ENCODE measurements at places on chromosomes 1 and 21.
A peak's percentile ranks its signal among the peaks of the same experiment; 100 is the strongest.

- DNase-seq, result no peak
These were observed 509.4 kb downstream of the SMYD3 start for GRCh38 chr1:245997471-245998258.

DNA sequence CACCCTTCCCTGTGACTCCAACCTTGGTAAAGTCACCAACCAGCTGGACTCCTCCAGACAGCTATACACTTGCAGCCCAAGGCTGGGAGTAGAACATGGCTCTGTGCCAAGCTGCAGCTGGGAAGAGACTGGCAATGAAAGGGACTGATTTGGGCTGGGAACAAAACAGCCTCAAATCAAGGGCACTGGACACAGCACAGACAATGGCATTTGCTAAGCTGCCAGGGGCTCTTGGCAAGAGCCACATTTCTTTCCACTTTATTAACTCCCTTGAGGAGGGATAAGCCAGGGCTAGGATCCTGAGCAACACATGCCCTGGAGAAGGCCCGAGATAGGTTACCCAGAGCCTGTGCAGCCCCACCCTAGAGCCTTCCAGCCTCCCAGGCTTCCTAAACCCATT lies 12.0 kb downstream of the SYT11 start:
- peak; percentile 66 for DNase-seq

DNA sequence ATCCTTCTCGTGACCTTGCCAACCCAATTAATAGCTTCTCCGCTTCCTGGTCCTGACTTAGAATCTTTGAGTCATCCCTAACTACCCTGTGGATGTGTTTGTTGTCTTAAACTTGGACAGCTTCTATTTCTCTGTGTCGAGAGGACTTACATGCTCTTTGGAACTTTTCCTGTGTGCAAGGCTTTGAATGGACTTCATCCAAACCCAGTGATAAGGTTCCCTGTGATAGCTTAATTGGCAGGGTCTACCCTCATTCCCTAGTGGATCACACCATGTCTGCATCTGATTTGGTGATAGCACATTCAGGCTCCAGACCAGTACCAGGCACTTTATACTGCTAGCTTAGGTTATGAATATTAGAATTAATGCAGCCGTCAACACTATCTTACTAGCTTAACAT lies 378.2 kb upstream of the KAZN start:
- no peak for DNase-seq

DNA sequence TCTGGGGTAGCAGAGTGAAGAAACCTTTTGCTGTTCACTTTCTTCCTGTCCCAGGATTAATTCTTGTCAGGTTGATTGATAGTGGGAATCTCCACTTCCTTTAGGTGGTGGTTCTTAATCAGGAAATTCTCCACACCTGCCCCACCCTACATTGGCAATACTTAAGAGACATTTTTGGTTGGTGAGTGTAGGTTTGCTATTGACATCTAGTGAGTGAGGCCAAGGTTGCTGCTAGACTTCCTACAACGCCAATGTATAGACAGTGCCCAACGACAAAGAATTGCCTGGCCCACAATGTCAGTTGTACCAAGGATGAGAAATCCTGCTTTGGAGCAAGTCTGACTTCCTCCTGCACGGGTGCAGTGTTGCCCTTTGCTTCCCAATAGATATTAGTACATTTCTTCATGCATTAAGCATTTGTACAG lies 38.5 kb downstream of the MAP3K7CL start:
- no peak for DNase-seq

GRCh38 chr1:45443580-45444446 lies 47.1 kb downstream of the TESK2 start:
- DNase-seq, result no peak

- DNase-seq, result no peak
These were observed 888 bp downstream of the HES5 start for GRCh38 chr1:2528966-2529783.

DNA sequence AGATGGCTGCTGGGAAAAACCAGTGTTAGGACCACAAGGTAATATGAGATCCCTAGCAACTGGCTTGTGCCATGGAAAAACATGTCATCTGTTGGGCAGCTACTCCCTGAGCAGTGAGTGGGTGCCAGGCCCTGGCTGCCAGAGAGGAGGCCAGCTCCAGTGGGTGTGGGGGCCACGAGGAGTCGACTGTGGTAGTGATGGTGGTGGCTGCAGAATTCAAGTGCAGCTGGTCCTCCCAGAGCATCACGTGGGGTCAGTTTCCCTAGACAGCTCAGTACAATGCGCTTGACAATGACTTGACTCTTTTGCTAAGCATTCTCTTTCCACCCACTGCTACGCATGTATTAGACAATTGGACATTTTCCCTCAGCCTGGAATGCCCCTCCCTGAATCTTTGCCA lies 14.5 kb upstream of the CDC42 start:
- DNase-seq, result peak; percentile 67

DNA sequence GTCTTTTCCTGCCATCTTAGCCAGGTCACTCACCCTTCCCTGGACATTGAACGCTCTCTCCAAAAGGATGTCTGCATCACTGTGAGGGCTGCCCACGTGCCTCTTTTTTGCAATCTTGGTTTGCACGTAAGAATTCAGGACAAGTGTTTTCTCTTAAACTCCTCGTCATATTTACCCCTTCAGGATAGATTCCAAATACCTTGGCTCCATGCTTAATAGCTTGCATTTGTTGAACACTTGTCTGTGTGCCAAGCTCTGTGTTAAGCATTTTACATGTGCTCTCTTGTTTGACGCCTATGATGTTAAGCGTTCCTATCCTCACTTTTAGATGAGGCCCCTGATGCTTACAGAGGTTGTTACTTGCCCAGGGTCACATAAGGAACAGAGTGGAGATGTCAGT lies 29.8 kb downstream of the RCSD1 start:
- no peak for DNase-seq

DNA sequence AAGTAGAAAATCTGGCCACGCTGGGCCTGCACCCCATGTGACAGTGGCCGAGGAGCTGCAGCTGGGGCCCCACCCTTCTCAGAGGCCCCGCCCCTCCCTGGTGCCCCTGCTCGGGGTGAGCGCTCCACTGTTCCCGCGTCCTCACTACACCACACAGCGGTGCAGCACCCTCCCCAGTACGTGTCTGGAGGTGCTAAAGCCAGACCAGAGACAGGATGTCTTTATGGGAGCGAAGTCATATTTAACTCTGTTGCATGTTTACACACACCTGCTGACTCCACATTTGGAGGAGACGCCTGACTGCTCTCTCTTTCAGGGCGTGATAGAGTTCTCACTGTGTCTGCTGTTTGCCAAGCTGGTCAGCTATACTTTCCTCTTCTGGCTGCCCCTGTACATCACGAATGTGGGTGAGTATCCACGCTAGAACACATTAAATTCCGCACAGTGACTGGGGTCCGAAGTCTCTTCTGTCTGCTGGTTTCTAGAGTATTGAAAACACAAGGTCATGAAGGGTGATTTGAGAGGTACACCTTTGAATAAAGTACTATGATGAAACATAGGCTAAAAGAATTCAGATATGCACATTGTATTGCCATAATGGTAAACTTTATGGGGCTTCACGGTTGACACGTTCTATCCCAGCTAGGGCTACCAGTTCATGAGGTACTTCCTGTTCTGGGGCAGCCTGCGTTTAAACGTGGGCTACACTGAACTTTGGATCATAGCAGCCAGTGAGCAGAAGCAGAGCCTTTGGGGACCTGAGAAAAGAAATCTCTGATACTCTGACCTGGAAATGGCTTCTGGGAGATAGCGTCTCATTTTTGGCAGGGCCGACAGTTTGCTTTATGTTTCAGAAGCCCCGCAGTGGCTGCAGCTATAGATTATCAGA lies 48.4 kb downstream of the SLC37A1 start:
- peak; percentile 13 for DNase-seq

- no peak for DNase-seq
These were observed 7.0 kb upstream of the GREM2 start for GRCh38 chr1:240618946-240619345.

DNA sequence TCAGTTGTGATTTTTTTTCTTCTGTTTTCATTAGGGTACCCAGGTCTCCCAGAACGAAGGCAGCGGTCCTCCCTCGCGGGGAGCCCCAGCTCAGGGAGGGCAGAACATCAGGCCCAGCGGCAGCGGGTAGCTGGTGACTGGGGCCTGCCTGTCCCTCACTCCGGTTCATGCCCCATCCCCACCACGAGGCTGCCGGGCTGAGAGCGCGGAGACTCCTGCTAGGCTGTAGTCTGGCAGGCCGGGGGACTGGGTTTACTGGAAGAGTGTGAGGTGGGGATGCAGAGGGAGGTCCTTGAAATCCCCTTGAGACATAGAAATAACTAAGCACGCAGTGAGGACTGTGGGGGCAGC lies 10.5 kb downstream of the BRINP2 start:
- DNase-seq, result no peak

DNA sequence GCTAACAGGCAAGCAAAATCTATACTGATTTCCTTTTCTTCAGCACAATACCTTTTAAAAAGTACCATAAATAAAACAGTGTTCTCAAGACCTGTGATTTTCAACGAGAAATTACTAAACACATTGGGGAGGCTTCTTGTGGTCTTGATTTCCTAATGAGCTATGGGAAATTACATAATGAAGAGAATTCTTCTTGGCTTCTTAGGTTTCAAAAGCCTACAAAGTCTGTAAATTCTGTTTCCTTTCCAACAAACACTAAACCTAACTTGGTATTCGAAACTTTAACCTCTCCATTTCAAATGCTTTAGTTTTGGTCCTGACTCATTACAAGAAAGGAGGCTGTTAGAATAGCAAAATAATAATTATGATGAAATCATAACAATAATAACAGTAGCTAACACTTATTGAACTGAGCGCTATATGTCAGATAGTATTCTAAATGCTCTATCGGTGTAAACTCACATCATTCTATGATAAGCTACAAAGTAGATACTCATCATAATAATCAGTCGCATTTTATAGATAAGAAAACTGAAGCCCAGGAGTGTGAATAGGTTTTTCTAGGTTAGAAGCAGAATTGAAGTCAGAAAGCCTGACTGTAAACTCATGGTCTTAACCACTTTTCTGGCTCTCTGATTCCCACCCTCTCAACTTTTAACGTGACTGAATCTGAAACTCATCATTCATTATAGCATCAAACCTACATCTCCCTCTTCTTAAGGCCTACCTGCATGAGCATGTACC lies 486.7 kb downstream of the SMYD3 start:
- DNase-seq, result no peak

GRCh38 chr1:203628201-203629015 lies 1.8 kb downstream of the ATP2B4 start:
- DNase-seq, result peak; percentile 82

- DNase-seq, result peak; percentile 75
These were observed at the start of gene FAAH for GRCh38 chr1:46394108-46394871. Gene FAAH (plus strand): TSS chr1:46394317. CDS start chr1:46394349, 32 bp downstream.

DNA sequence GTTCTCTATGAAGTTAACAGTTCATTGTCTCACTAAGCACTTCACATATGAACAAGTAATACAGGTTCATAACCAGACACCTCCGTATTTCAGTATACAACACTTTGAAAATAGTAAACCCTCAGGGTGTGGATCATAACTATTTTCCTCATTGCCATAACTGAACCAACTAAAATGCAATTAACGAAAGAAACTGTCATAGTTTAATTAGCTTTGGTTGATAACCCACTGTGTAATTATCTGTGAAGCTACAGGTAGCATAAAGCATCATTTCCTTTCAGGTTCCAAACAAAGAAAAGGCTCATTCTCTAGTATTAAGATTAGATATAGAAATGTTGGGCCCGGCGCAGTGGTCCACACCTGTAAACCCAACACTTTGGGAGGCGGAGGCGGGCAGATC lies 58.5 kb downstream of the EIF4G3 start:
- DNase-seq, result no peak

GRCh38 chr21:24280596-24280995 lies 1326.7 kb downstream of the MRPL39 start:
- no peak for DNase-seq

- no peak for DNase-seq
These were observed 54.8 kb downstream of the EPRS1 start for GRCh38 chr1:219991511-219991810.

DNA sequence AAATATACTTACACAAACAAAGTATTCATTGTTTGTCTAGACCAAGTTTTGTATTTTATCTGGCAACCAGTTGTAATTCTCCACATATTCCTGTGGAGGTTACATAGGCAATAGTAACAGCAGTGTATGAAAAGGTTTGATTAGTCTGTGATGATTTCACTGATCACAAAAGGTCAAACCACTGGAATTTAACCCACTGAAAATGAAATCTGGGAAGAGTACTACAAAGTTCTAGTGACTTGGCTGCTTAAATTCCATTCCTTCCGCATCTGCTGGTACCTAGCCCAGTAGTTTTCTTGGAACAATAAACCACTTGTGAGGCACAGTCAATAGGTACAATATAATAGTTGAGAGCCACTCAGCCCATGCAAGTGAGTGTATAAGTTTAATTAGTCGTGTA lies 205.4 kb downstream of the NFIA start:
- no peak for DNase-seq

DNA sequence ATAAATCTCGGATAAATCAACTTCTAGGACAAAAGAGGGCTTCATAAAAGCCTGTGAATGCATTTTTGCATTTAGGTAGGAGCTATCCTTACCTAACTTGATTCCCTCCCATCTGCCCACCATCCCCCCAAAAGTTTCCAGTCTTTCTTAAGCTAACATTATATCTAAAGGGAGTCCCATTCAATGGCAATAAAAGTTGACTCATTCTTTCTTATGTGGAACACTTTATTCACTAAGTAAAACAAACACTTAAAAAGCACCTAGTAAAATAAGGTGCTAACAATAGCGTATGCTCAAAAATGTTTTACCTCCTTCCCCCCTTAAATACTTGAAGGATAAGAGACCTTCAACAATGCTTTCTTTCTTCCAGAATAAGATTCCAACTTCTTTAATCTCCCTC lies 83.8 kb downstream of the GON4L start:
- DNase-seq, result no peak

DNA sequence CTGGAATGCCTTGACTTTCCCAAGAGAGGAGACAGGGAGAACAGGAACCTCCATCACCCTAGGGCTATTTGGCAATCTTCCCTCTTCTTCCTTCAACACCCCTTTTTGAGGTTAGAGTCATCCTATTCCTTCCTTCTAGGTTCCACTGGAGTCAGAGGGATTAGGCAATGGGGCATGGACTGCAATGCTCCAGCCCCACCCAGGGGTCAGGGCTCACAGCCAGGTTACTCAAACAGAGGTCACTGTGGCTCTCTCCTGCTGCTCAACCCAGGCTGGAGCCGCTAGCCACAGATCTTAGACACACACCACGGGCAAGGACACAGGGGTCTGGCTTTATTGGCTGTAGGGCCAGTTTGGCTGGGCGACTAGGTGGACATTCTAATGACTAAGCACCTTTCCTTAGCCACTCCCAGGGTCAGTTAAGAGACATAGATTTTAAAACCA lies 145.5 kb upstream of the NRIP1 start:
- no peak for DNase-seq

- peak; percentile 62 for DNase-seq
These were observed 73.7 kb downstream of the LMO4 start for GRCh38 chr1:87402241-87403002.

- no peak for DNase-seq
These were observed 132.9 kb downstream of the COQ8A start for GRCh38 chr1:227072991-227073390.

- DNase-seq, result peak; percentile 48
These were observed 113.5 kb downstream of the OMA1 start for GRCh38 chr1:58432851-58433668.
